NCI-H1436 treated with DMSO at 0.1 percent for 48 hours (cell line): ENCODE measurements at places on chromosomes 12 and 14.

GRCh38 chr12:31531893-31532292, 59.0 kb downstream of the DENND5B start:
- no peak for DNase-seq

DNA sequence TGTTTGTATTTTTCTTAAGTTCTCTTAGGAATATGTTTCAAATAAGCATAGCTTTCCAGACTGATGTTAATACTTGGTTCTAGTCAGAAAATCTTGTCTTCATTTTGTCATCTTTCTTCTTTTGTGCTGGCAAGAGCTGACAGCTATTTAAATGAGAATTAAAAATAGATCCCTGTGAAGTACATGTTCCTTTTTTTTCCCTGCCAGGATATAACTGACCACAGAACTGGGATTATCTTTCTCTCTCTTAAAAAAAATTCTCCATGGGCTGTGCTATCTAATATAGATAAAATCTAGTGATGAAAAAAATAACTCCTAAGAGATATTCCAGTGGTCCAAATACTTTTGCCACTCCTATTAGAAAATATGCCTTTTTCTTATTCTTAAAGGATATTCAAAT, 163.4 kb downstream of the AKAP6 start:
- no peak for DNase-seq

DNA sequence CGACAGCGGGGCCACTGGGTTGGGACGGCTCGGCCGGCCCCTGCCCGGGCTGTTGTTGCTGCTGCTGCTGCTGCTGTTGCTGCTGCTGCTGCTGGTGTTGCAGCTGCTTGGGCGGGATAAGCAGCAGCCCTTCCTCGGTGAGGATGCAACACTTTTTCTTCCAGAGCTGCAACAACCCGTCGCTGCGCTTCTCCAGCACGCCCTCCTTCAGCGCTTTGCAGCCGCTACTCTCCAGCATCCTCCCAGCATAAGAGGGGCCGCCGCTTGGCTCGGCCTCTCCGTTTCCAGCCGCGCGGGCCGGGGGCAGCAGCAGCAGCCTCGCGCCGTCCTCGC, 529 bp downstream of the PHLDA1 start:
- DNase-seq = no peak

GRCh38 chr14:73680821-73681220, 33.4 kb downstream of the PNMA1 start:
- no peak for DNase-seq

GRCh38 chr12:104536841-104537240, 80.1 kb downstream of the CHST11 start:
- no peak for DNase-seq

DNA sequence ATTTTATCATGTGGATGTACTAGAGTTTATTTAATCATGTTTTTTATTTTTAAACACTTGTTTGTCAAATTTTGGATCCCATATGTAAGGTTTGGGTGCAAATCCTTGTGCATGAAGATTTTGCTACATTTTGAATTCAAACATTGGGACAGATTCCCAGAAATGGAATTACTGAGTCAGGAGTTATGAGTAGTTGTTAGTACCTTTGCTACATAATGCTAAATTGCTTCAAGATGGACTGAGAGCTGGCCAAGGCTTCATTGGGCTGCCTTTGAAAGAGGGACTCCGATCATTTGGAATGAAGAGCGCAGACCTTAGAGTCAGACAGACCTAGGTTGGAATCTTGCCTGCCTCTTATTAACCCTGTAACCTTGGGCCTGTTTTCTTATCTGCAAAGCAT, 154.9 kb upstream of the PWP1 start:
- DNase-seq = no peak

- DNase-seq = no peak
Observed at GRCh38 chr12:57112492-57113294, 1.5 kb upstream of the STAT6 start.
